ENCODE measurements at places on chromosomes 7 and 10.

DNA sequence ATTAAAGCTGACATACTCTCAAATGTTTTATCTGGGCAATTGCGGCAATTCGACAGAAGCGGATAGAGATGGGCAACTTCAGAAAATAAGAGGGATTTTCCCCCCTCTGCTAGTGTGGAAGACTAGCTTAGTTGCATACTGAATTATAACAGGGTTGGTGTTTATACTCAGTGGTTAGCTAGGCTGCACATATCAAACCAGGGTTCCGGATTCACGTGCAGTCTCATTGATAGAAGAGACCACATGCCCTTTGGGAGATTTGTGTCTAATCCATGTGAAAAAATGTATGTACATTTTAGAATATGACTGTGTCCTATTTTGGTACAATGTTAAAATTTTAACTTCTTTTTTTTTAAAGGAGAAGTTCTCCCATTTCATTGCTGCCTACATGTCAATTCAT is 136.9 kb upstream of the FZD1 start:
- DNase-seq: no peak

GRCh38 chr10:51700228-51700817 is 928 bp upstream of the CSTF2T start:
- no peak for DNase-seq

GRCh38 chr10:114518401-114519305 is 114.4 kb upstream of the AFAP1L2 start:
- no peak for DNase-seq

DNA sequence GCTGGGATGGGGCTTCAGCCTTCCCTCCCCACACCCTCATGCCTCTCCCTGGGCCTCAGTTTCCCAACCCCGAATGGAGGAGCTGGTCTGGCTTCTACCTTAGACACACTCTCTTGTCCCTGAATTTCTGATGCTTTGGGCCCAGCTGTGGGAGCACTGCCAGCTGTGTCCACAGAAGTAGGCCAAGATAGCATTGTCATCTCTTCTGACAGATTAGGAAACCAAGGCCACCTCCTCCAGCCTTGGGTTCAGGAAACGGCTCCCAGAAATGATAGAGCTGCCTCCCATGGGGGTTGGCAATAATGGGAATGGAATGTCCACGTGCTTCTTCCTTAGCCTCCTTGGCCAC is 1.3 kb downstream of the PPIF start:
- DNase-seq: no peak

- DNase-seq: no peak
These were observed 77.8 kb downstream of the PAX2 start for GRCh38 chr10:100823194-100823593.

GRCh38 chr7:98870807-98871491 is 1.1 kb upstream of the TMEM130 start:
- DNase-seq: no peak

DNA sequence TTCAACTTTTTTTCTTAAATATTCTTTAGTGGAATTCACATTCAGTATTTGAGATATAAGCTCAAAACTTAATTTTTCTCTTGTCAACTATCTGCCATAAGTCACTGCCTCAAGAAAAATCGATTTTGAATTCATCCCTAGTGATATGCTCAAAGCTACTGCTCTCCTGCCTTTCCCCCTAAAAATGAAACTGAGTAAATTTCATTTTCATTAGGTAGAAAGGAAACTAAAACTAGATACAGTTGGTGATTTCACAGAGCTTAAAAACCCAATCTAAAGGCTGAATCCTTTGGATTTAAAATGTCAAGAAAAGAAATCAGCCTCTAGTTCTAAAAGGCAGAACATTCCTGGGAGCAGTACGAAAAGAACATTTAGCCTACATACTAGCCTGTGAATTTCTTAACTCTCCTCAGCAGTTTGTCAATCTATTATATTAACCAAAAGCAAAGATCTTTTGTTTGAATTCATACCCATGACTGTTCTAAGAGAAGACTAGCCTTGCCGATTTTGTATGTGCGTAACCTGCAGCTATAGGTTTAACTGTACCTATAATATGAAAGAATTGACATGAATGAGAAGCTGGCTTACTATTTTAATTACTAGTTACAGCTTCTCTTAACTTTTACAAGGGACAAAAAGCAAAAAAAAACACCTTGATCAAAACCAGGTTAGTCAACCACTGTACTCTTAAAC is 4.9 kb upstream of the FAM53B start:
- no peak for DNase-seq

GRCh38 chr7:128236924-128237586 is 4.0 kb upstream of the LEP start:
- no peak for DNase-seq

DNA sequence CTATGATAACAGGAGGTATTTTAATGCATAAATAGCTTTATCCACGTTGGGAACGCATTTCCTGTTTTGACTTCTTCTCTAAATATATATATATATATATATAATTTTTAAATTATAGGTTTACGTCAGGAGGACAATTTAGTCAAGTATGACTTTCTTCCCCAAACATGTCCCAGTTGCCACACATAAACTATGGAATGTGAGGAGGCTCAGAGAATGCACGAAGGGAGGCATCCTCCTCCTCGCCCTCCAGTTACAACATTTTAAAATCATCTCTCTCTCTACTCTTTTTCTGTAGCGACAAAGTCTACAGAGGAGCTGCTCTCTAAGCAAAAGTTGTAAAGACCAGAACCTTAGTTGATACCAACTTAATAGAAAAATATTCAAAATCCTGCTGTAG is 106.9 kb upstream of the LYZL1 start:
- no peak for DNase-seq

GRCh38 chr10:70880077-70880534 is 8.3 kb downstream of the PCBD1 start:
- DNase-seq: peak; percentile 33

DNA sequence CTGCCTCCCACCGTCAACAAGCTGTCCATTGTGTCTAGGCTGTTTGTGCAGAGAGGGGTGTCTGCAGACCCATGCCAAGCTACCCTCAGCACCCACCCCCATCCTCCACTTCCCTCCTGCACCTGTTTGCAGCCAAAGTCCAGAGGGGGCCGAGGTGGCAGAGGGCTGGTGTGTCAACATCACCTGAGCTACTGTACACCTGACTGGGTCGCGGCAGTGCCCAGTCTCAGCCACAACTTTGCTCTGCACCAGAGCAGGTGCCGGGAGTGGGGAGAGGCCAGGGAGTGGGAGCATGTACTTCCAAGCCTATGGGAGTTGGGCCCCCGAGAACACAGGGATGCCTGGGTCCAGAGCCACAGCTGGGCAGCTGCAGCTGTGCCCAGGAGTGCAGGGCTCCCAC is 93.1 kb downstream of the AUTS2 start:
- no peak for DNase-seq

GRCh38 chr10:58615237-58615935 is 102.7 kb downstream of the BICC1 start:
- no peak for DNase-seq

GRCh38 chr7:130144312-130145171 is 60.7 kb downstream of the TMEM209 start:
- DNase-seq: no peak

DNA sequence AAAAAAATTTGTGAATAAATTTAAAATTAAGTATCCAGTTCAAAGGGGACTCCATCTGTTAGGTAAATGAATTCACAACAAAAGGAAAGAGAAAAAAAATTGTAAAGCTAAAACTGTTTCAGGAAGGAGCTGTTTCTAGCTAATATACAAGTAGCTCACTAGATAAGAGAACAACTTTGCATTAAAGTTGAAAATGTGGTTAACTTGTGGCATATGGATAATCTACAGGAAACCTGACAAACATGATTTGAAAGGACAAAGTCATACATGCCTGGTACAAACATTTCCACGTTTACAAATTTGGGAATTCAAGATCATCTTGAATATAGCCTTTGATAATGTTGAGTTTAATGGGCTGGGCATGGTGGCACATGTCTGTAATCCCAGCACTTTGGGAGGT is 8.9 kb downstream of the NT5C3A start:
- no peak for DNase-seq

DNA sequence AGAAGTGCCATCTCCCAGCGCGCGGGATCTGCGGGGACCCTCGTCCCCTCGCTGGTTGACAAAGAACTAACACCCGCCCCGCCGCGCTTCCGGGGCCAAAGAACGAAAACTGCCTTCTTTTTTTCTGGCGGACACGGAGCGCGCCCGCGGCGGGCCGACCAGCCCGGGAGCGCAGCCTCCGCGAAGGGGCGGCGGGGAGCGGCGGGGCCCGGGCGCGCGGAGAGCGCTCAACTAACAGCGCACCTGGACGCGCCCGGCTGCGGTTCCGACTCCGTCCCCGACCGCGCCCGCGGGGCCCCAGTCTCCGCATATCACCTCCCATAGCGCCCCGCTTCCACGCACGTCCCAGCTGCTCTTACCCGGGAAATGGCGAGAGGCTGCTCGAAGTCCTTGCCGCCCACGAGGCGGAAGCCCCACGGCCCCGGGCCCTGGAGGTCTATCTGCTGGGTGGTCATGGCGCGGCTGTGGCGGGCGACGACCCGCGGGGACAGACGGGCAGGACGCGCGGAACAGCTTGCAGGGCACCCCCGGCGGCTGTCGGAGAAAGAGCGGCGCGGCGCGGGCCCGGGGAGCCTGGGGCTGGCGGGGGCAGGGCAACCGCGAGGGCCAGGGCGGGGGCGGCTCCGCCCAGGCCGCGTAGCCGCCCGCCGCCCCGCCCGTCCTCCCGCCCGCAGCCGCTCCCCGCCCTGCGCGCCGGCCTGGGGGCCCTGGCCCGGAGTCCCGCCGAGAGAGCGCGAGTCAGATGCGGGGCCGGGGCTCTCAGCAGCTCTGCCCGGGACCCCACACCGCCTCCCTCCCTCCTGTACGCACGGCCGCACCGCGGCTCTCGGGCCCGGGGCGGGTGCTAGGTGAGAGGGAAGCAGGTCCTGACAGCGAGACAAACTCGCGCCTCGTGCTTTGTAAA is at the start of gene PDLIM1:
Gene PDLIM1, minus strand, starts transcription at position 543 of the 904 bp plus-strand sequence. Its CDS starts 88 bp downstream, at position 455.
- no peak for DNase-seq

GRCh38 chr10:114780577-114781184 is 40.9 kb upstream of the FHIP2A start:
- DNase-seq: no peak

DNA sequence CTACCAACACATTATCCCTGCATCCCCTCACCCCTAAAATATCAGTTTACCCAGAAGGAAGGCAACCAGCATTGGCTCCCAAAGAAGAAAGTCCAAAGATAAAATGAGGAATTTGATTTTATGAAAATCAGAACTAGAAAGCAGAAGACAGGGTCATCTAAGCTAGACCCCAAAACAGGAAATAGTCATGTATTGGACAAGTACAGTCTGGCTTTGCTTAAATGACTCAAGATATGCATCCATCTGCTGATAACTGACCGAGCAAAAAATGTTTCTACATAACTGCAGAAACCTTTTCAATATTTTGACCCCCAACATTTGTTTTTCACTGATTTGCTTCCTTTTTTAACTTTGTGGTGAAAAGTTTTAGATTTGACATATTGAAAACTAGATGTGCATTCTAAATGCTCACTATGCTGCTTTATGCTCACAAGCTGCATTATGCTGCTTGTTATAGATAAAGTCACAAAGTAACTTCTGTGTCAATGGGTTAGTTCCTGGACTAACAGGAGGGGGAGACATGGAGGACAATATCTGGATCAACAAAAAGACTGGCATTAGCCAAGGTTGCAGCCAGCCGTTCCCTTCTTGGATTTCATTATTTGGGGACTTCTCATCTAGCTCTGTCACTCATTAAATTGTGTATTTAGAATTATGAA is 227.0 kb downstream of the INHBA start:
- DNase-seq: no peak

DNA sequence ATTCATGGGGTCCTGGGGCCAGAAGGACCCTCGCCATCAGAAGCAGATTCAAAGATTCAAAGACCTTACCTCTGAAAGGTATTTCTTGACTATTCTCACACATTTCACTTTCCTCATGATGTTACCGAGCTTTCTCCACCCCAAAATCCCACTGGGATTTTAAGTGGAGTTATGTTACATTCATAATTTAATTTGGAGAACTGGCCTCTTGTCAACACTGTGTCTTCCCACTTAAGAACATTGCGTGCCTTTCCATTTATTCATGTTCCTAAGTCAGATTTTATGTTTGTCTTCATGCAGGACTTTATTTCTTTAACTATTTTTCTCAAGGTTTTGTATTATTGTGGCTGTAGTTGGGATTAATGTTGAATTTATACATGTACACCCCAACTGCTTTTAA is 123.5 kb upstream of the BMPER start:
- DNase-seq: no peak

DNA sequence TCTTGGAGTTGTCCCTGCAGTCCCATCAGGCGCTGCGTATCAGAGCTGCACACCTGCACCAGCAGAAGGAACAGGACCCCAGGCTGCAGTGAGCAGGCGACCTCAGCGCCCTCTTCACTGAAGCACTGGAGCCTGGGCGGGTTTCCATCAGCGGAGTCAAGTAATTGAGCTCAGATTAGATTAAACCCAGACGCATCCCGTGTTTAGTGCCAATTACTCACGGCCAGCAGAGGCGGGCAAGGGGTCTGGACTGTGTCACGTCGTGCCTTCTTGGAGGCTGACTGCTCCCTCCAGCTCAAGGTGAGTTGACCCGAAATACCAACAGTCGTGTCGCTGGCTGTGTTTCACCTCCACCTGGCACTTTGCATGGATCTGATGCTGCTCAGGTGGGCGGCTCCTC is 123.6 kb downstream of the CXCL12 start:
- DNase-seq: no peak

DNA sequence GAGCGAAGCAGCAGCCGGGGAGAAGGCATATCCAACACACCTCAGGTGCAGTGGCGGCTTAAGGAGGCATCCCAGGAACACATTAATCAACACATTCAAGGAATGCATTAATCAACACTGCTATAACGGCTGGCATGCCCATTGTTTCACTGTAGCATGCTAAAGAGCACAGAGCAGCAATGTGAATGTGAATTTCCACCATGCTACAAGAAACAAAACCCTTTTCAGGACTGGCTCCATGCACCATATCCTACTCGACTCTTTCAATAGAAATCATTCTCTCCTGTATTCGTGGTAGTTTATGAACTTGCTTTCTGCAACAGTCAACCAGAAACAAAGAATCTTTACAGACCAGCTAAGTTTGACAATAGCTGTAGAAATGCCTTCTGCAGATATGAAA is 149.0 kb downstream of the NRCAM start:
- no peak for DNase-seq

All from NCI-H446 treated with DMSO at 0.1 percent for 48 hours (cell line).